ENCODE measurements at places on chromosomes 7 and 10. TPM values are rescaled to one million over a fixed set of nuclear protein-coding genes. Genes with fewer than 3 reads are reported as not detected.

DNA sequence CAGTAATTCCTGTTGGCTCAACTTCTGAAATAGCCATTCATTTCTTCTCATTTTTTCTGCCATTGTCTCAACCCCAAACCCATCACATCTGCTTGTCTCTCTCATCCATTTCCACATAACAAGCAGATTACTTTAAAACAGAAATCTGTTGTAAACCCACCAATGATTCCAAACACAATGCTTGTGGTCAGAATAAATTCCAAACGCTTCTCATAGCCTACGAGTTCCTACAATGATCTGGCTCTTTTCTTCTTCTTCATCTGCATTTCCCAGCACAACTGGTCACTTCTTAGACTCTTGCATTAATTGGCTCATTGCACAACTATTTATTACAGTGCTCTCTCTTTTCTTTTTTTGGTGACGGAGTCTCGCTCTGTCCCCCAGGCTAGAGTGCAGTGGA lies 364.1 kb downstream of the GATA3 start:
- no peaks in the 10 kb centered on the region for H3K36me3 ChIP-seq
- DNase-seq: no peak
- no peaks in the 10 kb centered on the region for H3K27me3 ChIP-seq
- no peaks in the 10 kb centered on the region for H3K4me1 ChIP-seq
- H3K27ac ChIP-seq: no peak overlapping the region
- H3K4me3 ChIP-seq: no peak overlapping the region

DNA sequence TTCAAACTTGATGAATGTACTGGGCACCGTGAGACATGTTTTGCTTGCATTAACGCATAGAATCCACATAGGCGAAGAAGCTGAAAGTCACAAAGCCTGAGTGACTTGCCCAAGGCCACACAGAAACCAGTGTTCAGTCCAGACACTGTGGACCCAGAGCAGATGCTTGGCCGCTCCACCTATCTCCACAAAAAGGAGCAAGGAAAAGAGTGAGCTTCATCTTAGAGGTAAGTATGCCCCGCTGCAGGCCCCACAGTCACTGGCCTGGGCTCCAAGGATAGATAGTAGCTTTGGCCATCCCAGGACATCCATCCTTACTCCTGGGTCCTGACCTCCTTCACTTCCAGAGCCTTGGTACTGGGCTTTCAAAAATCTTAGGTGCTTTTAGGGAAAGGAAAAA lies 60.1 kb upstream of the SAMD8 start:
- H3K36me3 ChIP-seq: no peaks in the 10 kb centered on the region
- DNase-seq: no peak
- no peak overlapping the region for H3K4me3 ChIP-seq
- peaks cover 9% of the 10 kb centered on the region for H3K27me3 ChIP-seq

DNA sequence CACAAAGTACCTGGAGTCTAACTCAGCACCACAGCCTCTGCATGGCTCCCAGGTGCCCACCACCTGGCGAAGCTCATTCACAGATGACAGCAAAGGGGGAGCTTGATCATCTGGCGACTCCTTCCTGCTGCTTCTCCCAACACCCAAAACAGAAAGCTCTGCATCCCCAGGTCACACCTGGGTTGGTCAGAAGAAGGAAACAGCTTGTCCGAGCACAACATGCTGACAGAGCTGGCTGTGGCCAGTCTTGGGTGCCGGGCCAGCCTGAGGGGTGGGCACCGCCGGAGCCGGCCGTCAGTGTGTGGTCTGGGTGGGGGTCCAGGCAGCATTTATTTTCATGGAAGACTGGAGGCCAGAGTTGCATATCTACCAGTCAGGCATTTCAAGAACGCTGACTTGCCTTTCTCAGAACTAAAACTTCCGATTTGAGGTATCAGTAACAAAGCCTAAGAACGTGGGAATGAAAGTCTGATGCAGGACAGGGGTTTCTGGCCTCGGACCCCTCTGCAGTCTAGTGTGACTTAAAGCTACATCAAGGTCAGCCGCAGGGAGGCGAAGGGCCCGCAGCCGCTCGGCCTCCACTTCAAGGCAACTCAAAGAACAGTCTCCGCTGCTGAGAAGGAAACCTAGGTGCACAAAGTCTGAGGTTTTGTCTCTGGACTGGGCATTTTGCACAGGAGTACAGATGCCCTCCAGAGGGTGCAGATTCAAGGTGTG lies 109.6 kb downstream of the CYTH3 start:
- peaks cover 27% of the 10 kb centered on the region for H3K36me3 ChIP-seq
- no peak for DNase-seq
- H3K4me1 ChIP-seq: peaks cover 28% of the 10 kb centered on the region
- no peak overlapping the region for H3K27ac ChIP-seq
- H3K4me3 ChIP-seq: no peak overlapping the region

DNA sequence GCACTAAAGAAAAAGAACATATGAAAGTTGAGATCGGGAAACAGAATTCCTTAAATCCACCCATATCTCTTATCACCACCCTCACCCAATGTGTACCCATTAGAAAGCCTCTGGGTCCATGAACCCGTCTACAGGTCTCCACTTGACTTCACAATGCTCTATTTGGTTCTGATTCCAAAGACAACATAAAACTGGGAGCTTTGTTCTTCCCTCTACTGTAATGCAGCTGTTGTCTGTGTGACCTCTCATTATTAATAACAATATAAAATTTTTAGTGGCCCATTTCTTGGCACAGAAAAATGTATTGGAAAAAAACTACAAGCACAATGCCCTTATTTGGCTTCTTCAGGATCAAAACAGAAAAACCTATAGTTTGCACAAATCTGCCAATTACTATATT lies 30.0 kb downstream of the DOCK4 start:
- H3K4me1 ChIP-seq: peaks cover 24% of the 10 kb centered on the region
- no peak overlapping the region for H3K4me3 ChIP-seq
- H3K27ac ChIP-seq: no peak overlapping the region
- H3K27me3 ChIP-seq: no peaks in the 10 kb centered on the region
- H3K36me3 ChIP-seq: peaks cover 3% of the 10 kb centered on the region

DNA sequence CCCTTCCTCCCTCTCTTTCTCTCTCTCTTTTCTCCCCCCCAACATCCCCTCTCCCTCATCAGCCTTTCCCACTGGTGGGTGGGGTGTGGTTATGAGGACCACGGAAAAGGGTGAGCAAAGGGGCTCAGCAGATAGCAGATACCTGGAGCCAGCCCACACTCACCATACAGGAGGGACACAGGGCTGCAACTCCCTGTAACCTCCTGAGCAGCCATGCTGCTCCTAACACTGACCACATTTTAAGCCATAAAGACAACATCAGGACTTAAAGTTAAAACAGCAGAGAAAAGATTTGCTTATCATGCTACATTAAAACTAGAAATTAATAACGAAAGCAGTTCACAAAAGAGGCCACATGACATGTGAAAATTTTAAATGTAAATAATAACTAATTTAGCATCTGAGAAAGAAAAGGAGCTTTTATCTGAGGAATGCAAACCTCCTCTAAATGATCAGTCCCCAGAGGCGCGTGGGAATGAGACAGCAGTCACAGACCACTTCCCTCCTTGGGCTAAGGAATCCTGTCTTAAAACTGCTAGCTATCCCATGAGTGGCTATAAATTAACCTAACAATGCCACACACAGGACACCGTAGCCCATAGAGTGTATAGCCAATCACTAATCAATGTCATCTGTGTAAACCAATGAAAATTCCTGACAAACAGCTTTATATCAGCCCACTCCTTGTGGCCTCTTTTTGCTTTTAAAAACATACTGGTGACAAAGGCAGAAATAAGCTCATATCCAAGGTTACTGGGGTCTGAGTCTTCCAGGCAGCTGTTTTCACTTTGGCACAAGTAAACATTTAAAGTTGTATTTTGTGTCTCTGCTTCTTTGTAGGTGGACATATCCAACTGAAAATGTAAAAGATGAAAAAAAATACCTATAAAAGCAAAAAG lies 33.3 kb downstream of the PKD1L1 start:
- peaks cover 14% of the 10 kb centered on the region for H3K27me3 ChIP-seq
- H3K36me3 ChIP-seq: no peaks in the 10 kb centered on the region
- peak; percentile 21 for DNase-seq

The HPS1 gene
- 61.9 TPM for total RNA-seq

The NUTM2E gene
- total RNA-seq: 0.89 TPM

The HMX3 gene
- total RNA-seq: not detected

The PRLHR gene
- not detected for total RNA-seq
